Midbrain (tissue), 1 donor: ENCODE measurements at places on chromosomes 6 and 20.

DNA sequence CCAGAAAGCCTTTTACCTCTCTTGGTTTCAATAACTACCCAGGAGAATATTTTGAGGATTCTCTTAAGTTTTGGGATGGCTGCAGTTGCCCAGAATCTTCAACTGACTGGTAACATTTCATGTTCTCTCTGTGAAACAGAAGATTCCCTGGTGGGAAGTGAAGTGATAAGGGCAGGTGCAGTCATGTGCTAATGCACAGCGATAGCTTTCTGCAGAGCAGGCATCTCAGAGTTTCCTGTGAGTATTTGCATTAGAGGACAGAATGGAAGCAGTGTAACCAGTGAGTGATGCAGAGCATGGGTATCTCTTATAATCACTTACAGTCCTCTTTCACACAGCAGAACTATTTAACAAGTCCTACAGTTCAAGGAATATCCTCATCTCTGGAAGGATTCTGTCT lies 76.1 kb downstream of the HCRTR2 start:
- no peak for DNase-seq

DNA sequence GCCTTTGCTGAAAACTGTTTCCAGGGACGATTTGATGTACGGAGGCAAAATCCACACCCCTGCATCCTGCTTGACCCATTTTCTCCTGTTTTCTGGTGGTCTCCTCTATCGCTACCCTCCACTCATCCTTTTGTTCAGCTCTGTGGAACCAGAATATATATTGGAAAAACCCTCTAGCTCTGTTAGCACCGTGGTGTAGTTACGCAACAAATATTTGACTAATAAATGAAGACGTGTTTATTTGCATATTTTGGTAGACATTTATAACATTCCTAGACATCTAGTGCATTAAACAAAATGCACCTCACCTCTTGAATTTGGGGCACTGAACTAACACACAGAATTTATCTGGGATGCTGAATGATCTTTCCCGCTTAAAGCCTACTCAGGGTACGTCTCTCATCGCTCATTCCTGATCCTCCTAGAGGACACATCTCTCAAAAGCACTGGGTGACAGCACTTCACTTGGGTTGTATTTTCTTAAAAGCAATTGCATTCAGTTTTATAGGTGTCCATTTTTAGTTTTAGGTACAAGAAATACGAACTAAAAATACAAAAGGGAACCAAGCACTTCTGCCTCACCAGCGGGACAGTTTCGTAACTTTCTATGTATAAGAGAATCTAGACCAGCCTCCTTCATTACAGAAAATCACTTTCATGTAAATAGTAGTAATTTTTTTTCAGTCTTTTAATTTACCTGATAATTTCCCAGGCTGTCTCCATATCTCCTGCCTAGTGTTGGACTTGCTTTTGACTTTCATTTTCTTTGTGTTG lies 59.2 kb downstream of the SNRNP48 start:
- no peak for DNase-seq

GRCh38 chr20:3560578-3560977 lies 89.8 kb downstream of the ATRN start:
- DNase-seq = no peak

DNA sequence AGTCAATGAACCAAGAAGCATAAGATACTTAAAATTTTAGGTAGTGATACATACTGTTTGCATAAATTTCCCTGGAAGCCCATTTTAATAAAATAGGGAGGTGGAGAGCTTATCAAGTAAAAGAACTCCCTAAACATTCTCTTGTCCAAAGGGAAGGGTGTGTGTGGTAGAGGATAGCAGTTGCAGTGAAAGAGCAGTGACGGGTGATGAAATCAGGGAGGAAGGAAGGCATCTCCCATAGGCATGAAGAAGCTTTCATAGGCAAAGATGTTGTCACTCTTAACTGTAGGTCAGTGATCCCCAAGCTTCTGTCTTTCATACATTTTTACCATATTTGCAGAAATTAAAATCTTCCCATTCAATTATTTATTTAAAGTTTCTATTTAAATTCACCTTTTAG lies 60.0 kb upstream of the ZNF831 start:
- no peak for DNase-seq

- DNase-seq = peak; percentile 60
These were observed 881 bp upstream of the MCM3 start for GRCh38 chr6:52285177-52286068.

DNA sequence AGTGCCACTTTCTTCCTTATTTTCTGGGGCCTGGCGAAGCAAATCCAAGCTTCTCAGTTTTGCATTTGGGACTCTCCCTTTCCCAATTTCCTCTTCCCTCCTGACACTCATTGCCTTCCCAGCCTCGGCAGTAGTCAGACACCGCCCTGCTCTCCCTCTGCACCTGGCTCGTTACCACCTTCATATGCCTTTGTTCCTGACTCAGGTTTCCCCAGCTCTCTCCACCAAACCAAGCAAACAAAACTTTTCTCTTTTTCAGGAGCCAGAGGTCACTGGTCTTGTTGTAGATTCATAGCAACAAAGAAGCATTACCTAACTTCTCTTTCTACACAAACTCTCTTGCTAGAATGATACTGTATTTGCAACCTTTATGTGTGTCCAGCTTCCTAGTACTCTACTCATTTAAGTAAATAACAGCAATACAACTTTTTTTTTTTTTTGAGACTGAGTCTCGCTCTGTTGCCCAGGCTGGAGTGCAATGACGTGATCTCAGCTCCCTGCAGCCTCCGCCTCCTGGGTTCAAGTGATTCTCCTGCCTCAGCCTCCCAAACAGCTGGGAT lies 9.0 kb upstream of the ZC3H12D start:
- DNase-seq = no peak

- peak; percentile 49 for DNase-seq
These were observed 66.2 kb downstream of the SLC22A23 start for GRCh38 chr6:3390698-3391097.

- DNase-seq = no peak
These were observed 7.2 kb downstream of the HEBP2 start for GRCh38 chr6:138410972-138411880.

GRCh38 chr6:41626917-41627316 lies 11.4 kb upstream of the MDFI start:
- DNase-seq = no peak

DNA sequence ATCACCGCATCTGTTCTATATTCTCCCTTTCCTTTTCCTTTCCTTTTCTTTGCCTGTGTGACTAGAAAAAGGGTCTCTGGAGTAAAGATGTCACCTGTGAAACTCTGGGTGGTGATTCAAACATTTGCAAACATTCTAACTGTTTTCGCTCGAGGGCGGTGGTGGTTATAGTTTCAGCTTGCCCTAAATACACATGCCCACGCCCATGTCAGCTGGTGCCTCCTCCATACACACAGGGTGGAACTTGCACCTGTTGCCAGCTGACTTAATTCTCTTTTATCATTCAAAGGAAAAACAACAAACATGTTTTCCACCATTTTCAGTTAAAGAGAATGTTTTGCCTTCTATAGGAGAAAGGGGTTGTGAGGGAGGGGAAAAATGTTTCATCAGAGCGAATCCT lies 381.9 kb upstream of the ARID1B start:
- no peak for DNase-seq

GRCh38 chr20:37922016-37922415 lies 19.1 kb downstream of the VSTM2L start:
- no peak for DNase-seq

DNA sequence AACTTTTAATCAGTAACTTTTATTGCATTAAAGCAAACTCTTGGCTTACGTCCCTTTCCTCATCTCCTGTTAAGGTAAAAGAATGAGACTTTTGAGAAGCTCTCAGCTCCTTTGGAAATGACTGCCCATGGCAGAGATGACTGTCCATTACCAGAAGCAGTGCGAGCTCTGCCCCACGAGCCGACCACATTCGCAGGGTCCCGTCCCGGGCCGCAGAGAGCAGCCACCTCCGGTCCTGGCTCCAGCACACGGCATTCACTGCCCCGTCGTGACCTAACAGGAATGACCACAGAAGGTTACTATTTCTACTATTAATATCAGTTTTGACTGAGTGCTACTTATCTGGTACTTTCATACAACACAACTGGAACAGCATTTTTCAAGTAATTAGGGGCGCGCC lies 63.4 kb downstream of the WDR27 start:
- DNase-seq = no peak
